ENCODE measurements at places on chromosomes 3 and 15. TPM values are rescaled to one million over a fixed set of nuclear protein-coding genes. Genes with fewer than 3 reads are reported as not detected.

- DNase-seq = no peak
Observed at GRCh38 chr15:87547470-87548181, 708.9 kb downstream of the NTRK3 start.

DNA sequence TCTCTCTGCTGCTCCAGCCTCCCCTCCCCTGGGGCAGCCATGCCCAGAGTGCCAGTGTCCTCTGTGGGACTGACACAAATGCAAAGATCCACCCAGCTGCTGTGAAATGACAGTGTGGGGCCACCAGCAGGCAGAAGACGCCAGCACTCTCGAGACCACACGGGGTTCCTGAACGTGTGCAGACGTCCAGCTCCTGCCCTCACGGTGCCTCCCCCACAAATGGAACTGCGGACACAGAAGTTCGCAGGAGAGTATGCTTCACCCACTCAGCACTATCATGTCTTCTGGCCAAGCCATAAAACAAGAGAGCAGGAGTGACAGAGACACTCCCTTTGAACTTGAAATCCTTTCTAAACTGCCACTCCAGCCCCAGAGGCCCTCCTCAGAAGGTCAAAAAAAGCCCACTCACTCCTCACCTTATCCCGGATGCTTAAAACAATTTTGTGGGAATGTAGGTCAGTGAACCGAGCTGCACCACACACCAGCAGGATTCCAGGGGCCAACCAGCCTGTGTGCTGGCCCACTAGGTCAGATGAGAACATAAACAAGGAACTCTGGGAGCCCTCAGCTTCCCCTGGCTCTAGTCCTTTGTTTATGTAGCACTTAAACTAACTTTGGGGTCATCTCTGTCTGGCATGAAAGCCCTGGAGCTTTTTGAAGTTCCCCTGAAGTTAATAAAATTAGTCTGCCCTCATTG is 112.6 kb downstream of the DNAJB8 start:
- no peak for DNase-seq

DNA sequence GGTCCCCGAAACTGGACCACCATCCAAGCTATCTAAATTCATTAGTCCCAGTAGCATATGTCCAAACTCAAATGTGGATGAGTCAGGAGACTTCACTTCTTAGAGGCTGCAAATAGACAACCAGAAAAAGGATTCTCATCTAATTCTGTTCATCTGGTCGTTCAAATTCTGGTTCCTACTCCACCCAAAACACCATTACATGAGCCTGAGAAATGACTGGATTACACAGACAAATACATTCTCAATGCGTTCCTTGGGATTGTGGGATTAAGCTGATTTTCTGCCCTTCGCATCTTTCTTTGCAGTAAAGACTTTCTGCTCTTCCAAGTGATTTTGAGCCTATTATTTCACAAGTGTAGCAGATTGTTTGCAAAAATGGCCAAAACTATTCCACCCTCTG is 472.3 kb upstream of the PROK2 start:
- DNase-seq = no peak

CASR gene
- not detected for polyA plus RNA-seq

GRCh38 chr3:46925585-46925934 is 48.0 kb downstream of the PTH1R start:
- DNase-seq = no peak

DNA sequence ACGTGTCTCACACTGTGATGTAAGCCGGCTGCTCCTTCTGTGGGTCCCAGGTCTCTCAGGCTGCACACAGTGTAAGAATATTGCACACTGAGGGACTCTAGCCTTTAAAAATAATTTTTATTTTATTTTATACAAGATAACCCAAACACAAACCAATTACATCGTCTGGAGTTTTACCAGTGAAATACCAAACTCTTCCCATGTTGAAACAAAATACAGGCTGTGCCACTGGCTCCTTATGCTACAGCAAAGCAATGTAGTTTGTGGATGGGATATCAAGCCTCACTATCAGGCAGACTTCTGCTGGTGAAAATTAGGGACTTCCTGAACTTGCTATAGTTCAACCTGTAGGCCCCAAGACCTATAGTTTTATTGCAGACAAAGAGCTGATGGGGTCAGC is 311.3 kb upstream of the SLCO3A1 start:
- no peak for DNase-seq

CDCP1 gene
- 0.60 TPM for polyA plus RNA-seq

LRTM1 gene
- not detected for polyA plus RNA-seq

ACKR2 gene
- not detected for polyA plus RNA-seq

NR2C2 gene
- polyA plus RNA-seq = 5.5 TPM

TP63 gene
- polyA plus RNA-seq = not detected

DNA sequence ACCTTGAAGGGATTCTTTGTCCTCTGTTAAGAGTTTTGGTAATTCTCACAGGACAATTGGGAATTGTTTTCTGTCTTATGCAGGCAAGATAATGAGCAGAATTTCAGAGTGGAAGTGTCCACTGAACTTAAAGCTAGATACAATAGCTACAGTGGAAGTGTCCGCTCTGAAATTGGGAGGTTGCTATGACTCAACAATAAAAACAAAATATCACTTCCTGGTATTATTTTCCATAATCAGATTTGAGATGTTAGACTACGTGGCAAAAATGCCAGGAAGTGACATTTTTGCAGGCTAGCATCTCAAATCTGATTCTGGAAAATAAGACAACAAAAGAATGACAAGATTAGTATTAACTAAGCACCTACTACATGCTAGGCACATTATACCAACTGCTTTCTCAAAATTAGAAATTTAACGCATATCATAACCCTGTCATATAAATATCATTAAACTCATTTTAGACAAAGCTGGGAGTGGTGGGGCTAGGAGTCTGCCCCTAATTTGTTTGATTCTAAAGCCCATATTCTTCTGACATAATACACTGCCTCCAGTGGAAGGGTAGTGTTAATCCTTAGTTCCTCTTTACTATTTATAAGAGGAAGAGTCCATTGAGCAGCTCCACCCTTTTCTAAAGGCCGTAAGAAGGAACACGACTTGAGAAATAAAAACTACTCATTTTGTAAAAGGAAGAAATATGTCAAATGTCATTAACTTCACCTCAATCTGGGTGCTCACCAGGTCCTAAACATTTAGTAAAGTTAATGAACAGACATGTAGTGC is 266.9 kb upstream of the STT3B start:
- no peak for DNase-seq

- DNase-seq = peak; percentile 35
Observed at GRCh38 chr15:73560501-73561117, 72.6 kb downstream of the NPTN start.

GP9 gene
- polyA plus RNA-seq = not detected

RUVBL1 gene
- polyA plus RNA-seq = 66.8 TPM

GRCh38 chr3:46488735-46489361 is 8.9 kb upstream of the RTP3 start:
- DNase-seq = peak; percentile 90

GRCh38 chr3:124557433-124558232 is 172.6 kb upstream of the UMPS start:
- no peak for DNase-seq

DNA sequence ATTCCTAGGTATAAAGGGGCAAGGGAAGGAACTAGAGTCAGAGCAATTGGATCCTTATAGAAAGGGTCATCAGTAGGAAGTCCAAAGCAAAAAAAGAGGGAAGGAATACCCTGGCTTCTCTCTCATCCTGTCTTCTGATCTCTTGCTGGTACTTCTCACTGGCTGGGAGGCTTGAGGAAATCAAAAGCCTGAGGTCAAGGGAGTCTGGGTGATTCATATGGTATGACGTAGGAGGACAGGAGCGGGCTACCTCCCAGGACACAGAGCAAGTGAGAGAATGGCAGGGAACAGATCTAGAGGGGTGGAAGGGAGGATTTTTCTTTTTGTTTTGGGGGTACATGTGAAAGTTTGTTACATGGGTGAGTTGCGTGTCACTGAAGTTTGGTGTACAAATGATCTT is 76.0 kb downstream of the CFAP20DC start:
- peak; percentile 30 for DNase-seq

DNA sequence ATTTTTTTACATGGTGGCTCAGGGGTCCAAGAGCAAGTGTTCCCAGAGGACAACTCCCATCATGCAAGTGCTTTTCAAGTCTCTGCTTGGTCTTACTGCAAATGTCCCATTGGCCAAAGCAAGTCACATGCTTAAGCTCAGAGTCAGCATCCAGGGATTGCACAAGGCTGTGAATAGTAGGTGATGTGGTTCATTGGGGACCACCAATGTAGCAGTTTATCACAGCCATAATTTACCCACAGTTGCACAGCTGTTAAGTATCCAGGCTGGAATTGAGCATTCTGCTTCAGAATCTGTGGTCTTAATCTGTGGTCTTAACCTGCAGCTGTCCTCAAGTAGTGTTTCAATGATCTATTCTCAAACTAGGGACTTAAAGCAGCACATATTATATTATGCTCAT is 71.4 kb upstream of the PLCL2 start:
- no peak for DNase-seq

GRCh38 chr15:68566377-68566954 is 12.3 kb upstream of the CORO2B start:
- DNase-seq = no peak

DNA sequence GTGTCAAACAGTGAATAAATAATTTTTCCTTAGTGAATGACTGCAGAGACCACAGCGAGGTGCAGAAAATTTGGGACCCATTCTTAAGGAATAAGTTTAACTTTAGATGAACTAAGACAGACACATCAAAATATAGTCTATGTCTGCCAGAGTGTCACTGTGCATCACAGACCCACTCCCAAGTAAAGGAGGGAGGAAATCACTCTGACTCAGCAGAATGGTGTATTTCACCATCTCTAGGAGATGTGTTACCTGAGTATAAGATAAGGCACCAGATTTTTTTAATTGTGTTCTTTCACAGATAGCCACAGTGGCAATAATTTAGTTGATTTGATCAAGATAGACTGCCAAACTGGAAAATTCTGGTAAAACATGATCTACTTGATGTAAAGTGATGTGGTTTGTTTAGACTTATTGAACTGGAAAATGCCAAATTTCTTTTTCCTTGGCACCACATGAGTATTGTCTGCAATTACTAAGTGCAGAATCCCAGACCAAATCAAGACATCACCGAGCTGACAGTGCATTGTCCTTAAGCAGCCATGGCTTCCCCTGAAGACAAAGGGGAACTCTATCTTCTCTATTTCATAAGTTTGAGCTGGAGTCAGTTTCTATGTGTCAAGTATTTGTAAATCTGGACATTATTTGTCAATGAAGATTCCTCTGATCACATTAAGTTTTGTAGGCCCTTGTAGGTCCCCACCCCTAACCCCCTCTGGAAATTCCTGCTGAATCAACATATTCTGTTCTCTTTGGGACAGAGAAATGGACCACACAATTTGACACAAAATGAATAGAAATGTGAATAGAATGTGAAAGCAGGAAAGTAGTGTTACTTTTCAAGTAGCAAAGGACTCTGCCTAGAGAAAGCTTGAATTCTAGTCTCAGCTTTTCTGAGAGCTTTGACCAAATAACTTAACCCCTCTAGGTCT is 47.6 kb downstream of the TIPARP start:
- no peak for DNase-seq

- no peak for DNase-seq
Observed at GRCh38 chr3:169379496-169380090, 283.9 kb downstream of the MECOM start.

Data from CD4-positive, alpha-beta memory T cell (primary cell).